ENCODE measurements at places on chromosomes 2 and 18. TPM values are rescaled to one million over a fixed set of nuclear protein-coding genes. Genes with fewer than 3 reads are reported as not detected.

GRCh38 chr2:228938629-228939028 is 332.5 kb downstream of the PID1 start:
- DNase-seq, result no peak

DHRS9 gene
- not detected for polyA plus RNA-seq

- no peak for DNase-seq
Measured at GRCh38 chr18:55587418-55588110, 428 bp downstream of the TCF4 start.

POU3F3 gene
- not detected for polyA plus RNA-seq

EVX2 gene
- polyA plus RNA-seq, result not detected

ZNF24 gene
- polyA plus RNA-seq, result 46.4 TPM

DNA sequence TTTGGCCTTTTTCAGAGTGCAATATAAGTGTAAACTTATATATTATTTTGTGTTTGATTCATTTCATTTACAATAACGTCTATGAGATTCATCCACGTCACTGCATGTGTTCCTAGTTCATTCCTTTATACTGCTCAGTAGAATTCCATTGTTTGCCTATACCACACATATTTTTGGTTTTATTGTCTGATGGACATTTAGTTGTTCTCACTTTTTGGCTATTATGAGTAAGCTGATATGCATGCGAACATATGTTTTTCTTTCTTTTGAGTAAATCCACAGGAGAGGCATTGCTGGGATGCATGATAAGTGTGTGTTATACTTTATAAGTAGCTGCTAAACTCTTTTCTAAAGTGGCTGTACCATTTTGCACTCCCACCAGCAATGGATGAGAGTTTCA is 314.8 kb upstream of the HS6ST1 start:
- no peak for DNase-seq

DNA sequence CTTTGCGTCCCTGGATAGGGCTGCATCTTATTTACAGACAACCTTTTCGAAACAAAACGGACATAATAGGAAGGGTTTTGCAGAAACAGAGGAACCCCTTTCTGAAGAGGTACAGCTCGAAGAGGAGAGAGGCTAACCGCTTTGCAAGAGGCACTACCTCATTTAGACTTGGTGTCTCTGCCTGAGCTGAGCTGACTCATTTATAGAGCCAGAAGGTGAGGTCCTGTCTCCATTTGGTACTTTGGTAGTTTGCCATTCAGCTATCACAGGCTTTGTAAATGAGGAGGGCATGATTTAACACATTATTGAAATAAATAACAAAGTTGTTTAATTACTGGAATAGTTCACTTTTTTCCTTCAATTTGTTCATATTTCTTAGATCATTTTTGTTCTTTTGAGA is 2.2 kb upstream of the NXPH2 start:
- DNase-seq, result no peak

GRCh38 chr2:173652311-173652710 is 297.6 kb downstream of the CDCA7 start:
- no peak for DNase-seq

DNA sequence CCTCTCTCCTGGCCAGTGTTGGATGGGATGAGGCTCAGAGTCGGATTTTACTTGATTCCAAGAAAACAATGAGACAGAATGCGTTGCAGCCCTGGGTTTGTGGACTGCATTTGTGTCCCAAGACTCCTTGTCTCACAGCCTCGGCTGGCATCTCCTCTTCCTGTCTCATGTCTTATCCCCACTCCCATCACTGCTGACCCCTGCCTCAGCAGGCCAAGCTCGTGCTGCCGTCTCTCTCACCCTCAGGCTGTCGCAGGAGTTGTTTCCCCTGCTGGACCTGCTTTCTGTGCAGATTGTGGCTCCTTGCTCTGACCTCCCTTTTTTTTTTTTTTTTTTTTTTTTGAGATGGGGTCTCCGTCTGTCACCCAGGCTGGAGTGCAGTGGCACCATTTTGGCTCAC is 70.2 kb upstream of the RALBP1 start:
- no peak for DNase-seq

GRCh38 chr18:55982992-55983391 is 395.0 kb upstream of the TCF4 start:
- DNase-seq, result no peak

DNA sequence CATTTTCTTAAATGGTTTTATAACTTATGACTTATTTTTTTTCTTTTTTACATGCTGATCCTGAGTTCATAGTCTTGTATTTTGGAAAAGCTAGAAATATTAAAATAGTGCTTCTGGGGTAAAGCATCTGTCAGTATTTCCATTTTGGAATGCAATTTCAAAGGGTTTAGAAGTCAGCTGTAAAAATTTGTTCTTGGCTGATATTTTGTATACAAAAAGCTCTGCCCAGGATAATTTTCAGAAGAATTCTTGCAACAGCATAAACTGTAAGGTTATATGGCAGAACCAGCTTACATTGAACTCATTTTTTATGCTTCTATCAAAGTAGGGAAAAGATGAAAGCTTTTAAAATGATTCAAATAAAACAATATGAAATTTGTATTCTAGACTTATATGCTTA is 97.4 kb downstream of the DIS3L2 start:
- no peak for DNase-seq

SOCS6 gene
- polyA plus RNA-seq, result 1.4 TPM

TFCP2L1 gene
- 0.02 TPM for polyA plus RNA-seq

MAPK4 gene
- not detected for polyA plus RNA-seq

REG3A gene
- polyA plus RNA-seq, result not detected

GRCh38 chr2:73289304-73289703 is 4.0 kb downstream of the EGR4 start:
- no peak for DNase-seq

DNA sequence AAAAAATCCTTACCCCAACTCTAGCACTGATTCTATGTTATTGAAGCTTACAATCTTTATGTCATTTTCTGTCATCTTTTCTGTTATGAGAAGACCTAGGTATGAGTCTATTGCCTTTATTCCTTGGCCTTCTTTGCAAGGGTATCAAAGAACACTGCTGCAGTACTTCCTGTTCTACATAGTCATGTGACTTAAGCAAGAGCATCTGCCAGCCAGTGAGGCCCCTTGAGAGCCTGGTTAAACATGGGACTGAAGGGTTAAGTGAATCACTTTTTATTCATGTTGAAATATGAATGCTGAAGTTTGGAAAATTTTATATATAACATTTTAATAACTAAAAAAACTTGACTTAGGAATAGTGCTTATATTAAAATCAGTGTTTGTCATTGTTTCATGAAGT is 844 bp upstream of the CPS1 start:
- DNase-seq, result no peak

- no peak for DNase-seq
Measured at GRCh38 chr2:54672590-54673456, 50.6 kb upstream of the EML6 start.

UPP2 gene
- polyA plus RNA-seq, result not detected

DNA sequence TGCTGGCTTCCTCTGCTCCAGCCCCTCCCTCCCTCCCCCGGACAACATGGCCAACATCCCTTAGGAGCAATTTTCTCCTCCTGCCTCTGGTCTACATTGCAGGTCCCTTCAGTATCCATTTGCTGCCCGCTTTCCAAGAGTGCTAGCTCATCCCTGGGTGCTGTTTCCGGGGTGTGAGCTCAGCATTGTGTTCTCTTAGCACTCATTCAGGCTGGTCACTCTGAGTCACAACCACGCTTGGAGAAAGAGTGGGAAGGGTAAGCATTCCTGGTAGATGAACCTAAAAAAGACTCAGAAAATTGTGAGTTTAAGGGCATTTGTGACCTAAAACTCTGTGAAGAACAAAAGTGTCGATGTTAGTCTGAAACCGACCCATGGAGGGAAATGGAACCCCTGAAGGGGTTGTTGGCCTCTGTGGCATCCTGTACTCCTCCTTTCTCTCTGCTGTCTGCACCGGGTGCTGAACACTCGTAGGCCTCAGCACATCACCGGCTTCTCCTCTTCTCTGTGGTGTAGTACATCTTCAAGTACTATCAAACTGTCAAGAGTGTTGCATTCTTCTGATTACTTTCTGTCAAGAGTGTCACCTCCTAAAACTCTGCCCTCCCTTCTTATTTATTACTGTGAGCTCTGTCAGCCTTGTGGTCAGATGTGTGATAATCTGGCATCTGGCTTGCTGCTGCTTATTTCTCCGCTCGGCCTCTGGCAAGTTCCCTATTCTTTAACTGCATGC is 73.0 kb downstream of the CTNNA2 start:
- no peak for DNase-seq

DNA sequence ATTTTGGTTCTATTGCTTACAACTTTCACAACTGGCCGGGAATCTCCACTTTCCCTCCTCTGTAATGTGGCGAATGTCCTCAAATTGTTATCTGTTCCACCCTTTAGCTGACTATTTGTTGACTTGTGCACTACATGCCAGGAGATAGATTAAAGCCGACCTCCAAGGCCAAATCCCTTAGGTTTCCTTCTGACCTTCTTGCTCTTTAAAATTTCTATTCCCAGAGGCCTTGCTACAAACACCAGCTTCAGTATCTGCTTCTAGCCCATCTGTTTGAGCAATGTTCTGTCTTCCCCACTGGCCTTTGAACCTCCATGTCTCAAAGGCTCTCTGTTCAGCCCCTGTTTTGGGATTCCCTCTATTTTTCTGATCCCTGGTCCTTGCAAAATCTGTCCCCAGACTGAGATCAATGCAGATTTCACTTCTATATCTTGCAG is 426.2 kb downstream of the LRATD1 start:
- DNase-seq, result no peak

DNA sequence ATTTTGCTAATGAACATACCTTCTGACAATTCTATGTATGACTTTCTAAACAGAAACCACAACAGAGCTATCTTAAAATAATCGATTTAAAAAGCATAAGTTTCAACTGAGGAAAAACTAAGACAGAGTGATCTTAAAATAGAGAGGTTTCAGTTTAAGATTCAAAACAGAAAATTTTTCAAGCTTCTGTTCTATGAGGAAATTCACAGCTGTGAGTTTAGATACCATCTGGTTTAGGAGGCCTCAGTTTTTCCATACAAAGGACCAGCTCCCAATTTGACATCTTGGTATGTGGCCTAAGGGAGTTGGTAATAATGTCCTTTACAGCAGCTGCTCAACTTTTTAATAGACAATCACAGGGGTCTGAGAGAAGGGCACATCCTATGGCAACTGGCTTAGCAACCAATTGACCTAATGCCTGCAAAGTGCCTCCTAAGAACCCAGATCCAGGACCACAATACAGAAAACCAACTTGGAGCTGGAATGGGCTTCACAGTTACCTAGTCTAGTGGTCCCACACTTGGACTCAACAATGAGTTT is 39.7 kb downstream of the MDH1 start:
- no peak for DNase-seq

GRCh38 chr18:54906331-54907185 is 52.7 kb downstream of the CCDC68 start:
- DNase-seq, result no peak

SLC23A3 gene
- not detected for polyA plus RNA-seq

GRCh38 chr2:133063775-133064174 is 393.8 kb upstream of the LYPD1 start:
- DNase-seq, result no peak

Measured in immature natural killer cell (primary cell).